H4 (cell line): ENCODE measurements at places on chromosomes 11 and 22. TPM values are rescaled to one million over a fixed set of nuclear protein-coding genes. Genes with fewer than 3 reads are reported as not detected.

- DNase-seq: no peak
Observed at GRCh38 chr11:27087432-27087831, 46.8 kb downstream of the BBOX1 start.

RAC2 gene
- total RNA-seq: 15.5 and 20.9 TPM in 2 replicates

RFPL2 gene
- not detected in 2 replicates for total RNA-seq

DNA sequence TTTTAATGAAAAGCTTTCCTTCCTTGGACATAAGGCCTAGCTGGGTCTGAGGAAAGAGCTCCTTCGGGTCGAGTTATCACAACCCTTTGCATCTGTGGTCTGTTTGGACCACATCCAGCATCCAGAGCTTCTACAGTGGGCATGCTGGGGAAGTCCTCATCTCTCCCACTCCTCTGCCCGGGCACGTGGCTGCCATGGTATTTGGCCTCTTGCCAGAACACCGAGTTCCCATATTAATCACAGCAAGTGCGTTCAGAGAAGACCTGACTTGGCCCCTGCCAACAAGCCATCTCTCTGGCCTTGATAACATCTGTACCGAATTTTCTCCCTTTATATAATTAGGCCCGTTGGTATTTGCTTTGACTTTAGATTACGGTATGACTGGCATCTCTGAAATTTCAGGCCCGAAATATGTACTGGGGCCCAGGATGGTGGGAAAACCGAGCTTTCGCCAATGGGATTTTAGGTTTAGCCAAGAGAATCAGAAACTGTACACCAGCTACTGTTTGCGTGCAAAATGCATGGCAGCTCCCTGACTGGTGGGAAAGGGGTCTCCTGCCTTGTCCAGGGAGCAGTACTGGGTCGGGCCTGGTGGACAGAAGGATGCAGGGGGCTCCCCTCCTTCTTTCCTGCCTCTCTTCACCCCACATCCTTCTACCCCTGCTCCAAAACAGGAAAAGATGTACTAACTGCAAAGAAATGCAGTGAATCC is 90.0 kb downstream of the MICAL2 start:
- DNase-seq: peak; percentile 51

DNA sequence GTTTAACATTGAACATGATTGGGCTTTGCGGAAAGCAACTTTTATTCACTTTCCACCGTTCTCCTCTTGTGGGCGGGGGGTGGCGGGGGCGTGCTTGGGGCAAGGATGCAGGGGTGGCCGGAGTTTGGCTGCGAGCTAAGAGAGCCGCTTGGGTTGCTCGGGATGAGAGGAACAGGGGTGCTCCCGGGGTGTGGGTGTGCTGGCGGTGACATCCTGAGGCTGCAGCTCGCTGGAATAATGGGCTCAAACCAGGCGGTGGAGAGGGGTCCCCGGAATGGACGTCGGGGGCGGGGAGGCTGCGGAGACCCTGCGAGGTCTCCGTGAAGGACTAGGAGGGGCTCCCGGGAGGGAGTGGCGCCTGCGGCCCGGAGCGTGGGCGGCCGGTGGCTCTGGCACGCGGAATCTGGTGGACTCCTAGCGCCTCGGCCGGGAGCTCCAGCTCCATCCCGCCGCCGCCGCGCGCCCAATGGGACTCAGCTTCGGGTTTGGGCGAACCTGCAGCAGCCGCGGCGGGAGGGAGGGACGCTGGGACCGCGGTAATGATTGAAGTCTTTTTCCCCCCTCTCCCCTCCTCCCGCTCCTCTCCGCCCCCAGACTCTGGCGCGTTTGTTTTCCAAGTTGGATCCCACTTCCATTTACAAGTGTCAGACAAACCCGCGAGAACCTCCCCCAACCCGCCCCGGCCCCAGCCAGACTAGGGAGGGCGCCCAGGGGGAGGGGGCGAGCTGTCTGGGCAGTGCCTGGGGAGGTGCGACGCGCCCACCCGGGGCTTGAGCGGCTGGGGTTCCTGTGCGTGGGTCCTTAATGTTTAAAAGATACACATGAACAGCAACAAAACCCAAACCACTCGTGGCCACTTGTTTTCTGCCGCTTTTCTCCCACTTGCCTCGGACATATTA is 2.0 kb downstream of the FAT3 start:
- DNase-seq: no peak

GRCh38 chr11:127521413-127521812 is 520.8 kb upstream of the KIRREL3 start:
- DNase-seq: peak; percentile 84

DSCAML1 gene
- not detected in 2 replicates for total RNA-seq

CSTPP1 gene
- 19.7 and 22.8 TPM in 2 replicates for total RNA-seq

DNA sequence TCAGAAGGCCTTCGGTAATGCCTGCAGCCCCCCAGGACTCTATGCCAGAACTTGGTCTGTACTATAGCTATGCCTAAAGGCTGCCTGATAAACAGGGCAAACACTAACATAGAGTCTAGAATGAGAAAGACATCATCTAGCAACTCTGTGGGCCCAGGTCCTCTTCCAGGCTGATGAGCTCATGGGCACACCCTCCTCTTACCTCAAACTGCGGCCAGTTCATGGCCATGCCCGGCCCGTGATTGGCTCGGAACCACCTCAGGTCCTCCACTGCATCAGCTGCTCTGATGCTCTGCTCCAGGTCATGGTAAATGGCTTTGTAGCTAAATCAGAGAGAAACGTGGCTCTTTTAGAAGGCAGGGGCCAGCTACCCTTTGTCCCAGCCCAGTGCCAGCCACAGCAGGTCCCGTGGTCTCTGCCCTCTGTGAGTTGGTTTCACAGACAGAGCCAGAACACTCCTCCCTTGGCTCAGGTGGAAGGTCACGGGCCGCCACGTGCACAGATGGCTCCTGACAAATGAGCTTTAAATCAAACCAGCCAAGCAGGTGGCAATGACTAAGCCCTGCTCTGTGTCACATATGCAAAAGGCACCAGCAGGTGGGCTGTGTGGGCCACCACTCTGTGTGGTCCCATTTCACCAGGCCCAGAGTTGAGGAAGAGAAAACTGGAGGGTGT is 25.0 kb upstream of the ARFGAP3 start:
- DNase-seq: no peak

- DNase-seq: peak; percentile 59
Observed at GRCh38 chr11:75547617-75548058, 14.4 kb upstream of the SERPINH1 start.

- DNase-seq: peak; percentile 83
Observed at GRCh38 chr11:118659314-118659952, 20.0 kb downstream of the TREH start.

DNA sequence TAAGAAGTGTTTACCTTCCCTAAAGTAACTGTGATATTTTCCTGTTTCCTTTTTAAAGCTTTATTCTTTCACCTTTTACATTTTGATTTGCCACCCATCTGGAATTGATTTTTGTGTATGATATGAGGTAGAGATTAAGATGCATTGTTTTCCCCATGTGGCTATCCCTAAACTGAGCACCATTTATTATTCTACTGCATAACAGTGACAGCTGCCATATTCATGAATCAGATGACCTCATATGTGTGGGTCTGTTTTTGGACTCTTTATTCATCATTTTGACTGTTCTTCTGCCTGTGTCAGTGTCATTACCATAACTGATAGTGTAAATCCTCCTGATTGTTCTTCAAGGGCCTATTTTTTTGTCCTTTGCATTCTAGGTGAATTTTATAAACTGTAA is 50.8 kb downstream of the HIPK3 start:
- no peak for DNase-seq

- no peak for DNase-seq
Observed at GRCh38 chr11:45730014-45730413, 64.6 kb upstream of the CHST1 start.

DNA sequence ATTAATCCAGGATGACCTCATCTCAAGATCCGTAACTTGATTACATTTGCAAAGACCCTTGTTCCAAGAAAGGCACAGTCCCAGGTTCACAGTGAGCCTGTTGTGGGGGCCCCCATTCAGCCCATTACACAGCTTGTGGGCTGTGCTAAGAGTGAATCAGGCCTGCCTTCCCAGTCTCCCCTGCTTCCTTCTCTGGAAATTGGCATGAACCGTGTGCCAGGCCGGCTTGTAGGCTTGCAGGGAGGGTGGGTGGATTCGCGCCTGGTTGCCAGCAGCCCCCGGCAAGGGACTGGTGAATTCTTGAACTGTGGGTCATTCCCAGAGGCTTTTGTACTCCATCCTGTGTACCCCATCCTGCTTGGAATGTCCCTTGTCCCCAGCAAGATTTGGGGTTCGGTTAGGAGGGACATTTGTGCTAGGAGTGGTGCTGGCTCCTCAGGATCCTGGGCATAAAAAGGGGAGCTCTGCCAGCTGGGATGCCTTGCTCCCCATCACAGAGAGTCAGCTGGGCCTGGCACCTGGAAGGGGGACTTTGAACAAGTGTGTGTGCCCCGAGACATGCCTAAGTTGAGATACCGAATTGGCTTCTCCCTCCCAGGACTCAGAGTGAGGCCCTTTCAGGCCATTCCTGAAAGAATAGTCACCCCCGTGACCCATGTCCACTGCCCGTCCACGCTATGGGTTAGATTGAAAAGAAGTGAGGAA is 818.2 kb downstream of the BRD1 start:
- DNase-seq: no peak
